Activated T-helper 1 cell treated with Interleukin-2 at 50 U/mL for 16 hours (primary cell): ENCODE measurements at places on chromosomes 4 and X.

DNA sequence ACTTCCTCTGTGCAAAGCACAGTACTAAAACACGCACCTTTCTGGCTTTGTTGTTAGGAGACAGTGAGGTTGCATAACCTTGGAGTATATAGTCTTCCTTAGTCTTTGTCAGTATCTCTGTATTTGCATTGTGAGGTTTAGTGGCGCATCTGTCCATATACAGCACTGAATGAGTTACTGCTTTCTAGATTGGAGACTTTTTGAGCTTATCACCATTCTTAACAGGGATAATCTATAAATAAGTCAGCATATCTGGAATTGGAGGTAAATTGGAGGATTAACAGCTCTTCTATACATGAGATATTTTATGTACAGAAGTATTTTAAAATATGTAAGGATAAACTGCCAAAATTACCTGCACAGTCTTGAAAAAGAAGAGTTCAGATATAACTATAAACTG, 4.3 kb downstream of the FHDC1 start:
- no peak for DNase-seq

DNA sequence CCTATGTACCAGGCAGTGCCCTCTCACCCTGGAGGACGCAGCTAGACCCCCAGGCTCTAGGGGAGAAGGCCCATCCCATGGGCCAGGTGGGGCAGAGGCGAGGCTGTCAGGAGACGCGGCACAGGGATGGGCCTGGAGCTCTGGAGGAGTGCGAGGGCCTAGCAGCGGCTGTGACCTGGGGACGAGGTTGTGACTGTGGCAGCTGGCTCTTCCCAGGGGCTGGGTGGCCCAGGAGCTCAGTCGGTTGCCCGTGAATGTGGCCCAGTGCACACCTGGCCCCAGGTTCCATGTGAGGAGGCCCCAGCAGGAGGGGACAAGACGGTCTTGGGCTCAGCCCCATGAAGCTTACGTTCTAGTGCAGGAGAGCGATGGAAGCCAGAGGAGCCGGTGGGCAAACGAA, 31.0 kb upstream of the ADRA2C start:
- DNase-seq, result no peak

DNA sequence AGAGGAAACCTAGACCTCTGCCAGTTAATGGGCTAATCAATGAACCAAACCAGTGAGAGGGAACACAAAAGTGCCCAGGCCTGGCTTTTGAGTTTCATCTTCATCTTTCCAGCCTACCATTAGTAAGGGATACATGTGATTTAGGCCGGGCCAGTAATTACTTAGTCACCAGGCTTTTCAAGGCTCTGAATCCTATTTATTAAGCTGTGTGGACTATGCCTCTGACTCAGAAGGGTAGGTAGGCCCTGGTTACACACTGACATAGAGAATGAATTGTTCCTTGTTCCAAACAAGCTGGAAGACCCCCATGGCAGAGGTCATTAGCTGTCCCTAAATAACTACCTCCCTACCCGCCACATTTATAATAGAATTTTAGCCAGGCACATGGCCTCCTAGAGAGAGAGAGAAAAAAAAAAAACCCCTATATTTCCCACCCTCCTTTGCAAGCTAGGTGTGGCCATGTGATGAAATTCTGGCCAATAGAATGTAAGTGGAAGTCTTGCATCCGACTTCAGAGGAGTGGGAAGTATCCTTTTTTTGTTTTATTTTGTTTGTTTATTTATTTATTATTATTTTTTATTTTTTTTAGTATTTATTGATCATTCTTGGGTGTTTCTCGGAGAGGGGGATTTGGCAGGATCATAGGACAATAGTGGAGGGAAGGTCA, 112.3 kb upstream of the BCOR start:
- no peak for DNase-seq

GRCh38 chr4:73518340-73518739, 36.8 kb downstream of the AFM start:
- DNase-seq, result no peak

- DNase-seq, result no peak
Measured at GRCh38 chr4:184250795-184251669, 33.4 kb upstream of the ENPP6 start.

DNA sequence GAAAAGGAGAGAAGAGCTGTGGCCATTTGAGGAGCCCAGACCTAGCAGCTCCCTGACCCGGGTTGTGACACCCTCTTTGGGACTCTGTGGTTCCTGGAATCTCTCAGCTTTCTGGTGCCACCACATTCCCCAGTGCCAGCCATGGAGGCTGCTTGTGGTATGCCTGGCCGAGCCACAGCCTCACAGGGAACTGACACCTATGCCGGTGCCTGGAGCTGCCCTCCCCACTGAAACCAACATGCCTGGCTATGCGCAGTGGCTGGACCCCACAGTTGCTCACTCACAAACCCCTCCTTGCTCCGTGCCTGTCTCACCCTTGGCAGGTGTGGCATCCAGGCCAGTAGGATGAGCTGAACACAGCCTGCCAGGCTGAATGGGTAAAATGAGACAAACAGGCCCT, 749.4 kb downstream of the ARAP2 start:
- no peak for DNase-seq

DNA sequence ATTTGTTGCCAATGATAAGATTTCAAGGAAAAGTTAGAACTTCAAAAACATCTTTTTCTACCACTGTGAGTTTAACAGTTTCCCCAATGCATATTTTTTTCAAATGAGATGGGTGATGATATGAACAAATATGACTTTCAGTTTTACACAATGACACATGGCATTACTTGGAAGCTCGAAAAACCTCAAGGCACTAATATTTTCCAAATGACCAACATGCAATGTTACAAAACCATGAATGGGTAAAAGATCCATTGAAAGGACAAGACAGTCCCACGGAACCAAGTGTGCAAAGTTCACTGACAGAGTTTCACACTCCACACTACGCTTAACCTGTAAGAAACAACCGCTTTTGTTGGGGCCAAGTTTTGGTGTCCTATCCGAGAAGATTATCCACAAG, 84.5 kb downstream of the CD99L2 start:
- no peak for DNase-seq

GRCh38 chr4:153741541-153741940, 18.3 kb downstream of the RNF175 start:
- no peak for DNase-seq

GRCh38 chr4:184861047-184861446, 35.3 kb upstream of the ACSL1 start:
- no peak for DNase-seq

- DNase-seq, result no peak
Measured at GRCh38 chr4:44760142-44760898, 34.0 kb upstream of the GNPDA2 start.

- no peak for DNase-seq
Measured at GRCh38 chr4:169293343-169294176, 22.8 kb upstream of the SH3RF1 start.

DNA sequence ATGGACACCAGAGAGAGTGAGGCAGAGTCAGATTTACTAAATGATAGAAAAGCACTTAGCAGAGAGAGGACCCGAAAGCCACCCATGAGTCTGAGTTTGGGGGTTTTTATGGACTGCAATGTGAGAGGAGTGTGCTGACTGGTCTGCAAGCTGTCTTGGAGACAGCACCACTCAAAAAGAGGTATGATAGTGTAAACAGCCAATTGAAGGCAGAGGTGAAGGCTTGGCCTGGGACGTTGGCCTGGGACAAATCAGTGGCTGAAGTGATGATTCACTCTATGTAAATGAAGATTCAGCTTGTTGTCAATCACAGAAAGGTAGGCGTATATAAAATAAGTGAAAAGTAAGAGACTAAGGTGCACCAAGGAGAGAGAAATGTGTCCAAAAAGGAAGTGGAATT, 217.6 kb upstream of the ZFP42 start:
- no peak for DNase-seq

DNA sequence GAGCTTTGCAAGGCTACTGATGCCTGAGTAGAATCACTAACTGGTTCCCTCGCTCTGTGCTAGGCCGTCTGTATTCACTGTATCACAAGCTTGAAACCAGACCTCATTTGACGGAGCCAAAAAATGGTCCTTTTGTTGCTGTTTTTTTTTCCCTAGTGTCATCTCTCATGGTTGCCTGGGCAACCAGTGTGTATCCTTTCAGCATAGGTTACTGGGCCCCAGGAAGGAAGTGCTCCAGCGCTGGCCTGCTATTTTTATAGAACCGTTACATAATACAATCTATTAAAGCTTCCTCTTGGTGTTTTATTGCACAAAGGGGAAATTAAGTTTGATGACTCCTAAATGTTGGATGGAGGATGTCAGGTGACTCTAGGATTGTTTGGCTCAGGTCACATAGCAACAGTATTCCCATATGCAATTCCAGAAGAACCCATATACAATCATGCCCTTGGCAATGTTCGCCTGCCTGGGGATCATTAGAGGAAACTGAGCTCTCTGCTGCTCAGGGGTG, 220.4 kb downstream of the SPRY1 start:
- no peak for DNase-seq

- no peak for DNase-seq
Measured at GRCh38 chr4:142265536-142265935, 580.6 kb downstream of the INPP4B start.

GRCh38 chrX:12868747-12869146, 1.9 kb downstream of the TLR7 start:
- DNase-seq, result no peak

- no peak for DNase-seq
Measured at GRCh38 chr4:115165503-115165902, 52.1 kb upstream of the NDST4 start.

- no peak for DNase-seq
Measured at GRCh38 chr4:8081621-8082516, 76.7 kb downstream of the ABLIM2 start.

DNA sequence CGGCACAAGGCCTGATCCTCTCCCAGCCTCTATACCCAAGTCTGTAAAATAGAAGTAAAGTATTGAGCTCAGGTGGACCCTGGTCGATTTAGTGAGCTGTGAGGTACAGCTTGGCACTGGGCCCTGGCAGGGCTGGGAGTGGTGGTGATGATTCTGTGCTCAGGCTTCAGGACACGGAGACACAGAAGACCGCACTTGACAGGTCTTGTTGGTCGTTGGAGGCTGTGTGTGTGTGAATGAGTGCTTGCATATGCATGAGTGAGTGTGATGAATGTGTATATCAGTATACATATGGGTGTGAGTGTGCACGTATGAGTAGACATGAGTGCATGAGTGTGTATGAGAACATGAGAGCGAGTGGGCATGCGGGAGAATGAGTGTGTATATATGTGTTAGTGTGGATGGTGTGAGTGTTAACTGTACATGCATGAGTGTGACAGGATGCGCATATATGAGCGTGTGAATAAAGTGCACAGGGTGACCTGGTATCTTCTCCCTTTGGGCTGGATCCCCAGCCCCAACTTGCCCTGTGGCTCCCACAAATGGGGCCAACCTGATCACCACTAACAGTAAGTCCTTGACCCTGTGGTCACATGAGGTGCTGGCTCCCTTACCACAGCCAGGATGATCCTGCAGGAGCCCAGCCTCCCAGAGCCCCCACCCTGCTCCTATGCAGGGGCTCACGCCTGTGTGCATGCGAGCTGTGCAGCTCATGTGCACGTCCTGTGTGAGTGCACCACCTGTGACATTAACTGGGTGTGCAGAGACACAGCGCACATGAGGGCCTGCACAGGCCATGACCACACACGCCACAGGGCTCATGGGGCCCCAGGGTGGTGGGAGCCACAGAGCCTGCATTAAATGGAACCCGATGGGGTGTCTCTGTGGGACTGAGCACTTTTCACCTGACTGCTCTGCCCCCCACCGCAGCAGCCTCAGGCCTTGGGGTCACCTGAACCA, 20.8 kb downstream of the SH3BP2 start:
- DNase-seq, result no peak

GRCh38 chr4:4794421-4794820, 65.0 kb upstream of the MSX1 start:
- DNase-seq, result no peak

DNA sequence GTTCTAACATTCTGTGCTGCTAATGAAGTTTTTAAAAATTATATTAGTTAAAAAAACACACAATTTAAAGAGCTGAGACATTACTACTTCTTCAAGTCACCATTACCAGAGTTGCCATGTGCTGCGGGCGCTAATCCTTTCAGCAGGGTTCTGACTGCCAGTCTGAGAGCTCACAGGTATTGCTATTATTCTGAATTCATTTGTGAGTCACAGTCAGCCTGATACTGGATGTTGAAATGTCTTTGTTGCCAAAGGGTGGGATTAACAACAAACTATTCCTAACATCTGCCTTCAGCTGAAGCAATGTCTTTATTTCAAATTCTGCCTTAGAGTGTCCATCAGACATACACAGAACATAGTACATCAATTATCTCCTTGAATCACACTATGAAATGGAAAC, 197.1 kb upstream of the FGF13 start:
- DNase-seq, result no peak

DNA sequence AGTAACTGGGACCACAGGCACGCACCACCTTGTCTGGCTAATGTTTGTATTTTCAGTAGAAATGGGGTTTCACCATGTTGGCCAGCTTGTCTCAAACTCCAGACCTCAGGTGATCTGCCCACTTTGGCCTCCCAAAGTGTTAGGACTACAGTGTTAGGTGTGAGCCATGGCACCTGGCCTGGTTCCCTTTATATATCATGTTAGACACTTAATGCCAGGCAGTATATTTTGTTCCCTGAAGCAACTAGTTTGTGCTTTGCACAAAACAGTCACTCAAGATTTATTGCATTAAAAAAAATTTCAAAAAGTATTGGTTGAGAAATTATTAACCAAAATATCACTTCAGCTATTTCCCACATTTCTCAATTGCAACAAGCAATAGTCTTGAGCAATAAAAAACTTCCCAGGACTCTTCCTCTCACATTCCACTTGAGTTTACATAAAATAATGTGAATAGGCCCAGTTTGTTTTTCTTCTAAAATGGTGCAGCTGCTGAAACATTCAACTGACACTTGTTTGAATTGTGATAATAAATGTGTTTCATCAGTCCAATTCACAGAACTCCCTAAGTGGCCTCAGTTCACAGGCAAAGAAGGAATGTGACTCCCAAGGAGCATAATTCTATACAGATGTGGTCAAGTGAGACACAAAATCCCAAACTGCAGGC, 22.7 kb downstream of the CXCL1 start:
- DNase-seq, result no peak

- DNase-seq, result no peak
Measured at GRCh38 chrX:2549876-2550275, 49.1 kb upstream of the DHRSX start.

DNA sequence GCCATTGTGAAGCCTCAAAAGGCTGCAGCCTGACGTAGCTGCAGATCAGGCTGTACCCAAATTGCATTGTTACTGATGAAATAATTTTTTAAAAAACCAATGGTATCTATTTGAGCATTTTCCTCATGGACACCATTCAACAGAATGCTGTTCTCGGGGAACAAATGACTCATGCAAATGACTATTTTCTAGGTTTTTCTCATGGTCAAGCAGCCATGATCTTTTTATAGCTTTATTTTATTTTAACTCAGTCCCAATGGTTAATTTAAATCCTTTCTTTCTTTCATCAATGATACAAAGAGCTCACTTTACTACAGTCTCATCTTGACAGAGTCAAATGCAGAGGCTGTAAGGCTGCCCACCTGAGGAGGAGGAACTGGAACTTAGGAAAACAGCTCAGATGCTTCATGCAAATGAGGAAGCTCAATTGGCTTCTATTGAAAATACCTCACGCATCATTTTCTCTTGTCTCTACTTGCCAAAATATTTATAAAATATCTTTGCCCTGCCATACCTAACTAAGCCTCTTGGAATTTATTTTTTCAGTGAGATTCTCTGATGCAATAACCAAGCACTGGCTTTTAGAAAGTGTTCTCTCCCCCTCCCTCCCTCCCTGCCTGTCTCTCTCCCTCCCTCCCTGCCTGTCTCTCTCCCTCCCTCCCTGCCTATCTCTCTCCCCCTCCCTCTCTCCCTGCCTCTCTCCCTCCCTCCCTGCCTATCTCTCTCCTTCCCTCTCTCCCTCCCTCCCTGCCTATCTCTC, 81.0 kb downstream of the SORBS2 start:
- no peak for DNase-seq
